ENCODE measurements at places on chromosomes 4 and X.

DNA sequence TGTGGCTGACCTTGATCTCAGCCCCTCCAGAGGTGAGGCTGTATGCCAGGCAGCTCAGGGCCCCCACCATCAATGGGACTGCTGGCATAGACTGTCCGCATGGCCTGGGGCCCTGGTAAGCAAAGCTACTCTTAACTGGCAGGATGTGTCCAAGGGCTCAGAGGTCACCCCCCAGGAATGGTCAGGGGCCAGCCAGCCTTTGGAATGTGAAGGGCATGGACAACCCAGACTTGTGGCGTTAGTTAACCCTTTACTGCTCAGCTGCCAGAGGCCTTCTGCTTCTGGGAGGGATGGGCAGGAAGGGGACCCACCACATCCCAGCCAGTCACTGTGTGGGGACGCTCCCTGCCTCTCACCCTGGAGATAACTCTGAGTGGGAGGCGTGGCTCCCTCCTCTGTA is 80.1 kb upstream of the PSAPL1 start:
- no peak for DNase-seq

GRCh38 chr4:15336410-15337167 is 91.2 kb upstream of the C1QTNF7 start:
- DNase-seq: no peak

- DNase-seq: no peak
Measured at GRCh38 chr4:58602731-58603359, 1492.7 kb upstream of the IGFBP7 start.

DNA sequence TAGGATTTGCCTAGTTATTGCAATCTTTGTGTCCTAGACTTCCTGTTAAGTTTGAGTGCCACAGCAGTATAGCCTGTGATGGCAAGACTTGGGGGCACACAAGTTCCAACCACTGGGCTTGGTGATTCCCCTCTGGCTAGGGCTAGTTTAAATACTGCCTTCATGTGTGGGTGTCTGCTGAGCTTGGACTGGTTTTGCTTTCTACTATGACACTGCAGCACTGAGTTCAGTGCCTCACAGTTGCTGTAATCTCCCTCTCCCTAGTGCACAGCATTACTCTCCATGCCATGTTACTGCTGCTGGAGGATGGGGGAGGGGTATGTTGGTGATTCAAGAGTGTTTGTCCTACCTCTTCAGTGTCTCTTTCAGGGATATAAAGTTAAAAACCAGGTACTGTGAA is 379.6 kb downstream of the IL15 start:
- DNase-seq: no peak

GRCh38 chr4:2576290-2576689 is 39.8 kb downstream of the FAM193A start:
- no peak for DNase-seq

- no peak for DNase-seq
Measured at GRCh38 chr4:169416997-169417396, 146.2 kb upstream of the SH3RF1 start.

DNA sequence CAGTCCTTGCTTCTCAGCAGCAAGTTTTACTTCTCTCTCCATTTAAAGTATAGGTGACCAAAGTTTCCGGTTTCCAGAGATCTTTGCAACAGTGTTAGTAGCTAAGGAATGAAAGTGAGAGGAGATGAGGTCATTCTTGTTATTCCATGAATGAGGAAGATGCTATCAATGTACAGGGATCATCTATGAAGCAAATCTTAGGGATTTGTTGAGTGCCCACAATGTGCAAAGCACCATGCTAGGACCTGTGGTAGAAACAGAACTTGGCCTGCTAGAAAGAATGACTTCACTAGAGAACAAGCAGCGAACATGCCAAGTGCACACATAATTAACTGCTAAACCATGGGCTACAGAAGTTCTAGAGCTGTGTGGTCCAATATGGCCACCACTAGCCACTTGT is 112.5 kb downstream of the MID1 start:
- no peak for DNase-seq

- peak; percentile 20 for DNase-seq
Measured at GRCh38 chr4:163701916-163702315, 207.4 kb downstream of the TMA16 start.

DNA sequence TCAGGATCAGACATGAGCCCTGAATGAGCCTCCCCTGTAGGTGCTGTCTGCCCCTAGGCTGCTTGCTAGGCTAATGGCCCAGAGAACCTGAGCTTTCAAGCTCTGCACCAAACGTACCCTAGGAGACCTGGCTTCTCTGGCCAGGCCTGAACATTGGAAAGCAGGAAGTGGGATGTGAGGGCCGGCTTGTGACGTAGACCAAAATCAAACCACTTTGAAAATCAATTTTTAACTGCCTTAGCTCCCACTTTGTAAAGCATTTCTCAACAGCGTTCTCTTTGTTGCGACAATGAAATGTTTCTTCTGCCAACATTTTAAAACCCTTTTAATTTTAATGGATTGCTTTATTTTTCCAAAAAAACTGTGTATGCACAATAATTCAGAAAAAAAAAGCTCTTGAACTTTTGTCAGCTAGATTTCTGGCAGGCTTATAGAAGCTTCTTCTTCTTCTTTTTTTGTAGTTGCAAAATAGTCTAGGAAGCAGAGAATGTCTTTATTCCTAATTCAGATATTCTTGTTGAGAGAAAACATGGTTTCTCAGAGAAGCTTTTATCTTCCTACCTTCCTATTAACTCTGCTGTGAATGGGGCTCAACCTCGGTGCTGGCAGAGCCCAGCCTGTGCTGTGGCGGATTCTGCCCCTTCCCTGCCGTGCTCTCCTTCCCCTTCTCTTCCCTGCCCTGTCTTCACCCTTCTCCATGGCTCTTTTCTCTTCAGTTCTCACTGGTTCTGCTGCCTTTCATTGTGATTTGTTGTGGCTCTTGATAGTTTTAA is 145.2 kb upstream of the SFRP2 start:
- DNase-seq: no peak

DNA sequence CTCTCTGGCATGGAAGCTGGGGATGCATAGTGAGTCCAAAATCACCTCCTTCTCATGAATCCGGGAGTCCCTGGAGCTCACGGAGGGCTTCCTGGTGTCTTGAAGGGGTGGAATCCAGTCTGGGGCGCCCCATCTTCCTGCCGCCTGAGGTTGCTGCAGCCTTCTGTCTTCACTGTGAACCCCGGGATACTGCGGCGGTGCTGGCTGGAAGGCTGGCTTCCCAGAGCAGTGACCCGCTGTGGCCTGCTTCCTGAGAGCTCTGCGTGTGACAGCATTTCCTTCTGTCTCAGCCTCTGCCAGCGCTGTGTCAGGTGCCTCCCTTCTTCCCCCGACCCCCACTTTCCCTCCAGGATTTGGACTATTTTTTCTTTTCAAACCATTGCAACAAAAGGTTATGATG is 98.8 kb upstream of the STOX2 start:
- no peak for DNase-seq

DNA sequence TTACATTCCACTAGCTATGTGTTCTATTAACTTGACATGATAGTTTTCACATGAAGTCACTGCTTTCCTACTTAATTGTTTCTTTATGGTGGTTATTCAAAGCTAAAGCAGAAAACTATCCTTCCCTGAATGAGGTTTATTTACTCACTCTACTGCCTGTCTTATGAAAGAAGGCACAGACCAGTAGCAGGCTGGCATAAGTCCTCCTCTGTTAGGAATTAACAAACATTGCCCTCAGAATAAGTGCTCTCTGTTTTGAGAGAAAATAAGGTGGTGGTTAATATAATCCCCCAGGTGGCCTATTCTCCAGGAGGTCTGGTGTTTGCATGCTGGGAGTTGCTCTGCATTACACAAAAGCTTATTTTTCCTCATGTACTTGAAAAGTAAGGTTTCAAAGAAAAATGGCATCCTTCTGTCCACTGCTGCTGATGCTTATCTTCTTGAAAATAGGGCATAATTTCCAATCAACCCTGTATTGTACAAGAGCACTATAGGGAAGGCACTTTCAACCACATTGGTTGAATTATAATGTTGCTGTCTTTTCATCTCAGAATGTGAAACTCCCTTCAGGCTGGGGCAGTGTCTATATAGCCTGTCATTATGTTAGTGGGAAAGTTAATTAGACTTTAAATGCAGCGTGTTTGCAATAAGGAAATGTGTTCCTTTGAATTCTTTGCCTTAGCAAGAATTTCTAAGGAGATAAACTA is 119.7 kb upstream of the TBC1D9 start:
- no peak for DNase-seq

GRCh38 chr4:169530048-169530447 is 82.3 kb downstream of the NEK1 start:
- DNase-seq: no peak

DNA sequence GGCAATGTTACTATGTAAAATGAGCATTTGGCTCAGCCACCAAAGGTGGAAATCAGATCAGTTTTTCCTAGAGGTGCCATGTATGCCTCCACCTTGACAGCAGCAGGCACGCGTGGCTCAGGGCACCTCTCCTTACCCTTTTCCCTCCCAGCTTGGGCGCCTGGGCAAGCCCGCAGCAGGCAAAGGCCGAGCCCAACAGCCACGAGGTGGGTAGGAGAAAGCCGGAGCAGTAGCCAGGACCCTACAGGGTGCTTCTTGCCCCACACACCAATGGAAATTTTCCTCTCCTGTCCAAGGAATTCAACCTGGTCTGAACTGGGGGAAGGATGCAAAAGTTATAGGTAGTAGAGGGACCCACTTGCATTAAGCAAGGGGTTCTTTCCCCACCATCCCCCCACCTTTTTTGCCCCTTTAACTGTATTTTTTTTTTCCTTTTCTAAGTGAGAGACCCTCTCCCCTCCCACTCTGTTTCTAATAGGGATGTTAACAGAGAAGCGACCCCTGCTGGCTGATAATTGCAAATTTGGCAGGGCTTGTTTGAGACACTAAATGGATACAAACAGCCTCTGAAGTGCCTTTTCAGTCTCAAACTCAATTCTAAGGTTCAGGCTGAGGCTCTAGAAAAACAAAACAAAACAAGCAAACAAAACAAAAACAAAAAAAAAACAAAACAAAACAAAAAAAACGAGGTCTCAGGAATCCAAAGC is 895.1 kb downstream of the PCDH18 start:
- DNase-seq: peak; percentile 19

- no peak for DNase-seq
Measured at GRCh38 chrX:69215161-69215875, 50.1 kb upstream of the PJA1 start.

DNA sequence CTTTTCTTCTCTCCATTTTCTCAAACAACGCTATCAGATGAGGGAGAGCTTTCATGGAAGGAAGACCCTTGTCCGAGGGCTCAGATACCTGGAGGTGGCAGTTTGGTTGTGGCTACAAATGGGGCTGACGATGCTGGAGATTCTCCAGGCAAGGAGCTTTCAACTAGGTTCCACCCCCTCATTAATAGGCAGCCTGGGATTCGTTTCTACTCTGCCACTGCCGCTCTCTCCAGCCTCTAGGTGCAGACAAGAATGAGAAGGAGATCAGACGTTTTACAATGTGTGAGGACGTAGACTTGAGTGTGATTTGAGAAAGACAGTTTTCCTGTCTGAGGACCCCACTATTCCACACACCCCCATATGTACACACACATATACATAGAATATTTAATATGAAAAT is 53.1 kb downstream of the ETNPPL start:
- DNase-seq: no peak

- DNase-seq: no peak
Measured at GRCh38 chr4:159538556-159538955, 435.7 kb downstream of the RAPGEF2 start.

DNA sequence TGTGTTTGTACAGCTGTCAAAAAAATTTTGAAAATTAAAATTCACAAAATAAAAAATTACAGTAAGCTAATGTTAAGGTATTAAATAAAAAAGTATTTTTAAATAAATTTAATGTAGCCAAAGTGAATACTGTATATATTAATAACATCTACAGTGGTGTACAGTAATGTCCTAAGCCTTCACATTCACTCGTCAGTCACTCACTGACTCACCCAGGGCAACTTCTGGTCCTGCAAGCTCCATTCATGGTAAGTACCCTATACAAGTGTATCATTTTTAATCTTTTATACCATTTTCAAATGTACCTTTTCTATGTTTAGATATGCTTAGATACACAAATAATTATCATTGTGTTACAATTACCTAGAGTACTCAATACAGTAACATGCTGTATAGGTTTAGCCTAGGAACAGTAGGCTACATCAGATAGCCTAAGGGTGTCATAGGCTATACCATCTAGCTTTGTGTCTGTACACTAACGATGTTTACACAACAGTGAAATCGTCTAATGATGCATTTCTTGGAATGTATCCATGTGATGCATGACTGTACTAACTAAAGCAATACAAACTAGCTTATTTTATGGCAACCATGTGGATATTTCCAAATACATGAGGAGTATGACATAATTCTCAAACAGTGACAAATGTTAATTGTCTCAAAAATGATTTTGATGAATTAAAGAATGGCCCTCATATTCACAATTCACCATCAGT is 13.7 kb downstream of the DDX60 start:
- DNase-seq: no peak

DNA sequence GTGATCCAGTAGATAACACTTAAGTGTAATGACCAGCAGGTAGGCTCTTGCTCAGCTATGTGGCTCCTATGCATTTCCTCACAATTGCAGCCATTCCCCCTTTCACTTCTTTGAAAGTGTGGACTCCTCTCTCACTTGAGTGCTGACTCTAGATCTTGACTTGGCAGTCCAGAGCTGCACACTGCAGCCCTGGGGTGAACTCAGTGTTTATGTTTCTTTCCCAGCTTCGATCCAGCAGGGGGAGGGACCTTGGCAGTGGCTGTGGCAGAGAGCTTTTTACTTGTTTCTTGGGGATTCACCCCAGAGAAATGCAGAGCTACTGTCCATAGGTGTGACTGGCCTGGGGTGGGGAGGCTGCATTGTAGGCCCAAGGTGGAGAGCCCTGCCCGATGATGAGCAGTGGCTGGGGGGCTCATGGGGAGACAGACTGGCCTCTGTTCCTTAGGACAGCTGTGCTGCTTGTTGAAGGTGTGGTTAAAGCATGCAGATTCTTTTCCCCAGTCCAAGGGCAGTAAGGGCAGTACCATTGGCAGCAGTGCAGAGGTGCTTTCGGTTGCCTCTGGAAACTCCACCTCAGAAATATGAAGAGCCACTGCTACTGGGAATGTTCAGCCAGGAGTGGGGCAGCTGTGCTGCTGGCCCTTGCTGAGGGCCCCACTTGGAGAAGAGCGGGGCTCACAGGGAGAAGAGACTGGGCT is 134.7 kb downstream of the SH3BGRL start:
- DNase-seq: no peak

DNA sequence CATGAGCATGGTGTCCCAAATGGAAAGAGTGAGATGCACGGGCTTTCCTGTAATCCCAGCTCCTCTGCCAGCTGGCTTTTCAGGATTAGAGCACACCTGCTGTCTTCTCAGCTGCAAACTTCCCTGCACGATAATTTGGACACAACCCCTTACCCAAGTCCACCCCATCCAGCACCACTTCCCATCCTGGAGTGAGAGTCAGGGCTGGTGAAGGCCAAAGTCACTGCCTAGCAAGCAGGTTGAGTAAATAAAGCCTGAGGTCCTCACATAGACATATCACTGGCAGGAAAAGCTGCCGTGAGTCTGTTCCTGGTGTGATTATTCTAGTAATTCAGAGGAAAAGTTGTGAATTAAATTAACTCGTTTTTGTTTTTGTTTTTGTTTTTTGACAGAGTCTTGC is 113.9 kb upstream of the MBNL3 start:
- DNase-seq: no peak

- no peak for DNase-seq
Measured at GRCh38 chr4:112736718-112737135, 99.8 kb downstream of the LARP7 start.

All from HEK293T (cell line).